Colonic mucosa (tissue), 4 donors: ENCODE measurements at places on chromosomes 12 and 14. TPM values are rescaled to one million over a fixed set of nuclear protein-coding genes. Genes with fewer than 3 reads are reported as not detected.

Gene ACVR1B
- total RNA-seq: 56.0 TPM

Gene STAT6
- total RNA-seq: 181 TPM

Gene HSPB8
- total RNA-seq: 1.4 TPM

Gene UNC79
- 0.17 TPM for total RNA-seq

Gene CCDC177
- not detected for total RNA-seq

Gene KRT4
- total RNA-seq: not detected

Gene AKAP5
- 18.1 TPM for total RNA-seq

Gene KLRD1
- total RNA-seq: 1.1 TPM

Gene SLC39A5
- 163 TPM for total RNA-seq

Gene DCAF4
- total RNA-seq: 8.3 TPM

Gene EEA1
- total RNA-seq: 38.7 TPM

Gene CFAP251
- total RNA-seq: 0.64 TPM

Gene MYBPC1
- 4.2 TPM for total RNA-seq

GRCh38 chr12:47819896-47820630, at the start of gene HDAC7:
Gene HDAC7, minus strand, starts transcription at chr12:47819903. Its CDS starts 118 bp downstream, at chr12:47819785.
- H3K36me3 ChIP-seq: no peaks in the 10 kb centered on the region
- no peaks in the 10 kb centered on the region for H3K27me3 ChIP-seq
- H3K4me3 ChIP-seq: peak within 1 kb of the TSS; percentile 57
- peak within 1 kb of the TSS; percentile 94 for H3K27ac ChIP-seq
- peak; percentile 86 for DNase-seq

- peak overlapping the region; percentile 51 for H3K4me3 ChIP-seq
- no peaks in the 10 kb centered on the region for H3K36me3 ChIP-seq
- peak overlapping the region; percentile 46 for H3K27ac ChIP-seq
- DNase-seq: peak; percentile 79
- H3K4me1 ChIP-seq: peaks cover 11% of the 10 kb centered on the region
- no peaks in the 10 kb centered on the region for H3K27me3 ChIP-seq
These were observed 3.3 kb upstream of the POP5 start for GRCh38 chr12:120584343-120585149.

DNA sequence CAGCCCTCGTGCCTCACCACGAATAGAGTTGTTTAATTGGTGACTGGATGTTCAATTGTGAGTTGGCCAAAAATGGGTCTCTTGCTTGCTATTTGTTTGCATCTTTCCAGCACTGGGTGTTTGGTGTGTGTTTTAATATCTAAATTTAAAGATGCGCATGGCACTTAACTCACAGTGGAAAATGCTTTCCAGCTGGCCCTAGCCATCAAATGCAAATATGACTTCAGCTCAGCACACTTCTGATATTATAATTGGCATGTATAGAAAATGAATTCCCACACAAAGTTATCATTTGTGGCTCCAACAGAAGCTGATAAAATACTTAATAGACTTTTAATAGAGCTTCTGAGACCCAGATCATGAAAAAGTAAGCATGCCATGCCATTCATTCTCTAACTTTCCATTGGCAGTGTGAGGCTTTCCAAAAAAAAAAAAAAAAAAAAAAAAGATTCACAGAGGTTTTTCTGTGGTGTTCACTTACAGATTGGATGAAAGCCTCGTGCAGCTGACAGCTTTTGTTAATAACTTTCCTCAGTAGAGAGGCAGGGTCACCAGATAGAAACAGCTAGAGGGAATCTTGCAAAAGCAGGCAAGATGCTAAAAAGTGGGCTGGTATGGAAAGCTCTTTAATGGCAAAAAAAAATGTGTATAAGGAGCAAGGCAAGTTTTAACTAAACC, 425.2 kb downstream of the GALC start:
- DNase-seq: no peak
- H3K36me3 ChIP-seq: no peaks in the 10 kb centered on the region
- no peaks in the 10 kb centered on the region for H3K27me3 ChIP-seq
- H3K27ac ChIP-seq: no peak overlapping the region
- no peak overlapping the region for H3K4me3 ChIP-seq

GRCh38 chr12:91982946-91983345, 162.7 kb downstream of the BTG1 start:
- no peaks in the 10 kb centered on the region for H3K27me3 ChIP-seq
- no peaks in the 10 kb centered on the region for H3K4me1 ChIP-seq
- no peak for DNase-seq
- no peaks in the 10 kb centered on the region for H3K36me3 ChIP-seq

DNA sequence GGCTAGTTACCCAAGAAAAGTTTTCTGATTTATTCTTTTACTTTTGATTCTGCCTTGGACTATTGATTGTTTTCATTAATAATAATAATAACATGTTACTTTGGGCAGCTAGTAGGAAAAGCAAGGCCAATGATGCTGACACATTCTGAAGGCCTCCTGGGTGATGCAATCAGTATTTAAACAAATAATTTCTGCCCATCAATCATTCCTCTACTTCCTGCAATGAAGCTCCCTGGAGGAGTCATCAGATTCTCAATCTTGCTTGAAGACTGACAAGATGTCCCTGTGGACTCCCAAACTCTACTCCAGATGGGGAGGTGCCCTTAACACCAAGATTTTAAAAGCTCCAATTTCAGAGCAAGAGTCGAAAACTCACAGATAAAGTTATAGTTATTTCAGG, at the start of gene SPX:
Gene SPX, plus strand, starts transcription at position 244 of the 400 bp plus-strand sequence. CDS start 177 bp downstream, outside the sequence.
- peak within 1 kb of the TSS; percentile 49 for H3K4me3 ChIP-seq
- no peak for DNase-seq
- no peaks in the 10 kb centered on the region for H3K4me1 ChIP-seq
- H3K27me3 ChIP-seq: peaks cover 17% of the 10 kb centered on the region
- no peak within 1 kb of the TSS for H3K27ac ChIP-seq

DNA sequence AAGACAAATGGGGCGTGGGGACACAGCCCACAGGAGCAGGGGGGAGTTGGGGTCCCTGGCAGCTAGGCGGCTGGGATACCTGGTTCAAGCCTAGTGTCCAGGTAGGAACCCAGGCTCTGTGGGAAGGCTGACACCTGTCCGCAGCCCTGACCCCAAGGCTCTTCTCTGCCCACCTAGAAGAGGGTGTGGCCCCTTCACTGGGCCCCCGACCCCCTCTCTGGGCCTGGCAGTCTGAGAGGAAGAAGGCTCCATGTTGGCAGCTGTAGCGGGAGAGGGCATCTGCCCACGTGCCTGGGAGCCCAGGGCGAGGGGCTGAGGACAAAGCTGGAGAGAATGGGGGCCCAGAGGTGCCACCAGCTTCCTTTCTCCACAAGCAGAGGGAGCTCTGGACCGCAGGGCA, 10.5 kb downstream of the CHGA start:
- no peaks in the 10 kb centered on the region for H3K4me1 ChIP-seq
- H3K27ac ChIP-seq: no peak overlapping the region
- DNase-seq: no peak
- no peak overlapping the region for H3K4me3 ChIP-seq
- no peaks in the 10 kb centered on the region for H3K27me3 ChIP-seq
- H3K36me3 ChIP-seq: peaks cover 5% of the 10 kb centered on the region

DNA sequence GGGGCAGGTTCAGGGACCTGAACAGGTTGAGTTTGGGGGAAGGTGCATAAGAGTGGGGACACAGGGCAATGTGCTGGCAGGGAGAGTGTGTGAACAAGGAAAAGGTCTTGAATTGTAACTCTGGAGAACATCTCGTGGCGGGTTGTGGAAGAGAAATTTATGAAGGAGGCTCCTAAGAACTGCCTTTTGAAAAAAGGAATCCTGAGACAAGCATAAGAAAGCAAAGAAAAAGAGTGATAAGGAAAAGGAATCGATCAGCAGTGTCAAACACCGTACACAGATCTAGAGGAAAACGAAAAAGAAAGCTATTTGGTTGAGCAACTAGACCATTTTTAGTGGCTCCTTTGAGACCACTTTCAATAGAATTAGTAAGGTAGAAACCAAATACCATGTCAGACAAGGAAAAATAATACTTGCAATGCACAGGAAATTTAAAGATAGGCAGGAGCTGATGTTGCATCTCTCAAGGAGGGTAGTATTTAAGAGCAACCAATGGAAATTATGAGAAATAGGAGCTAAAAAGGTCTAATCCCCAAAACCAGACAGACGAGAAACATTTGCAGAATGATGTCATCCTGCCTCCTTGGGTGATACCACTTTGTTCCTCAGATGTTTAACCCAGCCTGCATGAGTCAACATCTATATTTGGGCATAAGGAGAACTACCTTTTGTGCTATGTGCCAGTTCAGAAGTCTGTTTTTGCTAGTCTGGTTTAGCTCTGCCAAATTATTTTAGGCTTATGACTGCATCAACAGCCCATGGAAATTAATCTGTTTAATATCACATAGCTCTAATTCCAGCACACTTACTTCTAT, 64.5 kb upstream of the STK38L start:
- H3K4me3 ChIP-seq: no peak overlapping the region
- no peaks in the 10 kb centered on the region for H3K4me1 ChIP-seq
- no peaks in the 10 kb centered on the region for H3K27me3 ChIP-seq
- H3K27ac ChIP-seq: peak overlapping the region; percentile 0
- H3K36me3 ChIP-seq: no peaks in the 10 kb centered on the region
- DNase-seq: no peak

DNA sequence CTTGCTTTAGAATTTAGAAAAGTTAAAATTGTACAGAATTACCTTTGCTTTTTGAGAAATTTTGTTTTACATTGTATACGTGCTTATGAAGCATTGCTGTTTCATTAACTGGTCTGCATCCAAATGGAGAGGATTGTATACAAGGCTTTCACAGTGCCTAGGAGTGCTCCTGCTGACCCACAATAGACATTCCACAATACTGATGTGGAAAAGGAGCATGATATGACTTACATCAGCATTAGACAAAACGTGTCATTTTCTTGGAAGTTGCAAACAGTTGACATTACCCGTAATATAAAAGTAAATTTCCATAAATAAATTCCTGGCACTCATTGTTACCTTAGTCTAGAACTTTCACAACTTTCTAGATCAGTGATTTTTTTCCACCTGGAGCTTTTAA, 1.9 kb downstream of the PRKD1 start:
- peaks cover 3% of the 10 kb centered on the region for H3K4me1 ChIP-seq
- H3K27ac ChIP-seq: no peak overlapping the region
- no peak for DNase-seq
- H3K4me3 ChIP-seq: no peak overlapping the region
- no peaks in the 10 kb centered on the region for H3K36me3 ChIP-seq
- H3K27me3 ChIP-seq: no peaks in the 10 kb centered on the region

DNA sequence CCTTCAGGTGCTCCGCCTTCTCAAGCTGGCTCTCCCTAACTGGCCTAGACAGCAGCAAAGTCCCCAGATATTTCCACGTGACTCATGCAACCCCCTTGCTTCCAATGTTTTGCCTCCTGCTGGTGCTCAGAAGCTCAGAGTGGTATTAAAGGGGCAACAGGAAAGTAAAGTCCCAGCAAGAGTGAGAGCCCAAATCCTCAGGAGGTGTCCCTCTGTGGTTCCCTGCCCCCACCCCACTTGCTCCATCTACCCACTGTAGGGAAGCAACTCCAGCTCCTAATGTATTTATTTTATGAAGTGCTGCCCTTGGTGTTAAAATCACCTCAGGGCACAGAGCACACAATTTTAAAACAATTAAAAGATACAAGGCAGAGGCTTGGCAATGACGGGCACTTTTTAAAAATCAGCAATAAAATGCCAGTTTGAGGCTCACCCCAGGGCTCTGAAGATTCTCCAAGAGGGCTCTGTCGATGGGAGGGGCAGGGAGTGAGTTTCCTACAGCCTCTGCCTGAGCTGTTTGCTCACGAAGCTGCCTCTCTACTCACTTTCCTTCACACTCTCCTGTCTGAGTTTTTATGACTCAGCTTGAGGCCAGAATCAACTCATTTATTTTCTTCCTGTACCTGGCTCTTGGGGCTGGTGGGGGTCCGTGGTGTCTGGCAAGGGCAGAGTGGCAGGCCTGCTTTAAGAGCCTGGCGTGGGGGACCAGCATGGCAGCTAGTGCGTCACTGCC, 81.9 kb upstream of the MAX start:
- no peak for DNase-seq
- H3K4me1 ChIP-seq: no peaks in the 10 kb centered on the region
- H3K27ac ChIP-seq: no peak overlapping the region
- no peaks in the 10 kb centered on the region for H3K27me3 ChIP-seq

DNA sequence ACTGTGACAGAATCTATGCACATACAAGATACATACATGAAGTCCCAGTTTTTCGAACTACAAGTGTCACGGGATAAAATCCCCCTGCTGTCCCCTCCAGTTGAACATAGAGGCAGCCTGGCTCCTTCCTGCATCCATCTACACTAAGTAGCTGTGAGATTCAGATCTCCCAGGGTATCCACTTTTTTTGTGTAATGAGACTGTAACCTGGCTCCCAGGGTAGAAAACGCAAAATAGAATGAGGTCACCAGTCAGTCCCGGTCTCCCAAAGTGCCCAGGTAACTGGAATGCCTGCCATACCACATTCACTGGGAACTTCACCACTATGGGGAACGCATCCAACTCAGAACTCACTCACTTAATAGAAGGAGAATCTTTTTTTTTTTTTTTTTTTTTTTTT, 67.8 kb downstream of the TMCC3 start:
- no peaks in the 10 kb centered on the region for H3K4me1 ChIP-seq
- H3K36me3 ChIP-seq: no peaks in the 10 kb centered on the region
- DNase-seq: no peak
- no peak overlapping the region for H3K4me3 ChIP-seq
- H3K27me3 ChIP-seq: no peaks in the 10 kb centered on the region

DNA sequence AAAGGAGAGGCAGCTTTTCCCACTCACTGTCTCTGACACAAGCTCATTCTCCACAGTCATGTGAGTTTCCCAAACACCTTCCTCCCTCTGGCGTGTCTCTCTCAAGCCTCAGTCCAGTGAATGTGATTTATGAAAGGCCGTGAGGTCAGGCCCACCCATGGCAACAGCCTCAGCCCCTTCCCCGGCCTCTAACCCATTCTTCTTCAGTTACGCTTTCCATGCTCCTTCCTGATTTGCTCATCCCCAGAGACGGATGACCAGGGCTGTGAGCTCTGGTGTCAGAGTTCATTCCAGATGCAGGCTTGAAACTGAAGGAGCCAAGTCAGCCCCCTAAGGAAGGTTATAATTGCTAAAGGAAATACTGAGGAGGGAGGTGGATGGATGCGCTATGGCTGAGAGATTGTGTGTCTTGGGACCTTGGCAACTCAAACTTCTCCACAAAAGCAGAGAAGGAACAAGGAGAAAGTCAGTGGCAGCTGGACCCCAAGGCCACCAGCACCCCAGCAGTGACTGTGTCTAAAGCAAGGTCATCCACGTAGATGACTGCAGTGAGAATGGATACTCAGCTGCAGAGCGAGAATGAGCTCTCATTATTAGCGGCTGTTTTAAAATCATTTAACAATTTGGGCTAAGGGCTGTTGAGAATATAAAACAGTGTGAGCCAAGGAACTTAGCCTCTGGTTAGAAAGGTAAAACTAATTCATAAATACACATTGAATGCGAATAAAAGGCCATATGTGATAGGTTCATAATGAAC, 84.1 kb downstream of the FBXL14 start:
- H3K4me3 ChIP-seq: no peak overlapping the region
- H3K4me1 ChIP-seq: no peaks in the 10 kb centered on the region
- no peaks in the 10 kb centered on the region for H3K27me3 ChIP-seq
- H3K27ac ChIP-seq: no peak overlapping the region

- DNase-seq: no peak
- H3K27me3 ChIP-seq: no peaks in the 10 kb centered on the region
- H3K27ac ChIP-seq: no peak overlapping the region
- no peak overlapping the region for H3K4me3 ChIP-seq
- H3K36me3 ChIP-seq: no peaks in the 10 kb centered on the region
These were observed 461.4 kb upstream of the USP15 start for GRCh38 chr12:61798778-61799177.

- no peak overlapping the region for H3K27ac ChIP-seq
- no peak for DNase-seq
- no peaks in the 10 kb centered on the region for H3K27me3 ChIP-seq
- no peak overlapping the region for H3K4me3 ChIP-seq
These were observed 316.4 kb downstream of the MED13L start for GRCh38 chr12:115960868-115961802.

- no peak for DNase-seq
- H3K27ac ChIP-seq: no peak overlapping the region
- H3K27me3 ChIP-seq: no peaks in the 10 kb centered on the region
- no peak overlapping the region for H3K4me3 ChIP-seq
These were observed 4.0 kb upstream of the ERP27 start for GRCh38 chr12:14942196-14942931.
